NCI-H1694 treated with DMSO at 0.1 percent for 48 hours (cell line): ENCODE measurements at places on chromosomes 2 and 18.
A peak's percentile ranks its signal among the peaks of the same experiment; 100 is the strongest.

DNA sequence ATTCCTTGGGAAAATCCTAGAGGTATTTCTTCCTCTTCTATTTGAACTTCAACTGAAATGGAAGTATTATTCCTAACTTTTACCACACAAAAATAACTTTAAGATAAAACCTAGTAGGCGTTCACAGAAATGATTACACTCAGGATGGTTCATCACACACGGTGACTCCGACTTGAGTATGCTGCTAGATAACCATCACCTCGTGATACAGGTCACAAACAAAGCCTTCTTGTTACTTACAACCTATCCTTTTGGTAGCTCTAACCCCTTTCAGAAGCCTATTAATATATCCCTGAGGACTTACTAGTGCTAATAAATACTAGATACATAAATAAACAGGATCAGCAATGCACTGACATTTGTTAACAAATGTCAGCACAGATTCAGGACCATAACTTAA is 101.0 kb upstream of the DNER start:
- DNase-seq = no peak

DNA sequence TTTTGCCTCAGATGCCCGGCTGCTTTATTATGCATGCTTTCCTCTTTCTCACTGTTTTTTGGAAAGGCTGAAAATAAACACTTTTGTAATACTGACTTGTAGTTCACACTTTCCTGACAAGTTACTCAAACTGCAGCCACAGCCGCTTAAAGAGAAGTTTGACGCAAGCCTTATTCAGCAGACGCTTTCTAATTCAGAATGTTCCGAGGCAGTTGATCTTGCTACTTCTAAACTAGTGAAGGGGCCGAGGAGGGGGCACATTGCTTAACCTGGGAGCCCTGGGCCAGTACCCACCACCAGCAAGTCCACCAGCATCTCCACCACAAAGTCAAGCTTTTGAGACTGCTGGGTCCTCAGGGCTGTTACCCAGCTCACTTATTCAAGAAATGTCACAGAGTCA is 71.8 kb upstream of the SPRED2 start:
- DNase-seq = no peak

DNA sequence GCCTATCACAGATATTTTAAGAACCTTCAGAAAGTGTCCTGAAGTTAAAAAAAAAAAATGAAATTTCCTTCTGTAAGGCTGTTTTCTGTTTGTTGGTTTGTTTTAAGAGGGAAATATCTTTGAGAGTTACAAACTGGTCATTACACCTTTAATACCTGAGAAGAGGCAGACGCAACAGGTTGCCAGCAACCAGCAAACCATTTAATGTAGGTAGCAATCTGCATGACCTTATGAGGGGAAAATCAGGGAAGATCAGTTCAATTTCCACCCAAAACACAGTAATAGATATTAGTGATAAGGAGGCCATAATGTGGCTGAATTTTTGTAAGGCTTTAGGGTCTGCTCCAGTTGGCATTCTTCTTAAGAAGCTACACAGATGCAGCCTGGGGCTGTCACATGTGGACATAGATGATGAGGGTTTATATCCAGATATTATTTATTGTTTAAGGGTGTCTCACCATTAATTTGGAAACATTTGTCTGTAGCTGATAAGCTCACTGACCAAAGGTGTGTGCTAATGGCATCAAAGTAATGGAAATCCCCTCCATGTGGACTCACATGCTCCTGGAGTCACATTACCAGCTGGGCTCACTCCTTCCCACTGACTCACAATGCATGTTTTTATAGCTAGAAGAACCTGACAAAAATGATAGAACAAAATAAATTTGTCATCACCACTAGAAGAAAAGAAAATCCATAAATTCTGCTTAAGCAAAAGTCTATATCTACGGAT is 83.5 kb upstream of the DTNA start:
- DNase-seq = no peak

DNA sequence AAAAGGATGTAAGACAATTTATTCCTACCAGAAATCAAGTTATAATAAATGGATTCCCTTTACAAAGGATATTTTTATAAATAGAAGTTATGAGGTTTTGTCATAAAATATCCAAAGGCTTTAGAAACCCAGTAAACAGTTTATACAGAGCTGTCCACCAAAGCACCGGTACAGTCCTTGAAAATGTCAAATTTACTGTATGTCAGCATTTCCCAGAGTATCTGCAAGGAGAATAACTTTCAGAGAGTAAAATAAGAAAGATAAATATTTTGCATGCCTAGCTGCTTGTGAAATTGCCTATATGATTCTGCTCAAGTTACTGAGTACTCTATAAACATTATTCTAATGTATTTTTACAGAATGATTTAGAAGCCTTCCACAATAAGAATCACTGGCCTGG is 923.3 kb upstream of the DDX18 start:
- no peak for DNase-seq

GRCh38 chr2:214836568-214836967 is 27.1 kb upstream of the BARD1 start:
- DNase-seq = no peak

DNA sequence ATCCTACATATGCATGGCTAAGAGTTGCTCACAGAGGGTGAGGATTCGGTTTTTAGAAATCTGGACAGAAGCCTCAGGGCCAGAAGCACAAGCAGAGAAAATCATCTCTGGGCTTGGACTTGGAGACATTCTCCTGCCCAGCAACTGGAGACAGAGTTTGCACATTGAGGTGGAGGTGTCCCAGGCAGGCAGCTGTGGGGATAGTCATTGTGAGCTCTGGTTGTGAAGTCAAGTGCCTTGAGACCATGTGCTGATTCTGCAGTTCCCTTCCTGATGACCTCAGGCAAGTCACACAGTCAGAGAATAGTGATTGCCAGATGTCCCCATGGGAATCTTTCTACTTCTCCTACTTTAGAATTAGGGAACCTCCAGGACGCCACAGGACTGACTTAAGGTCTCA is 108.4 kb upstream of the LDAH start:
- DNase-seq = no peak

DNA sequence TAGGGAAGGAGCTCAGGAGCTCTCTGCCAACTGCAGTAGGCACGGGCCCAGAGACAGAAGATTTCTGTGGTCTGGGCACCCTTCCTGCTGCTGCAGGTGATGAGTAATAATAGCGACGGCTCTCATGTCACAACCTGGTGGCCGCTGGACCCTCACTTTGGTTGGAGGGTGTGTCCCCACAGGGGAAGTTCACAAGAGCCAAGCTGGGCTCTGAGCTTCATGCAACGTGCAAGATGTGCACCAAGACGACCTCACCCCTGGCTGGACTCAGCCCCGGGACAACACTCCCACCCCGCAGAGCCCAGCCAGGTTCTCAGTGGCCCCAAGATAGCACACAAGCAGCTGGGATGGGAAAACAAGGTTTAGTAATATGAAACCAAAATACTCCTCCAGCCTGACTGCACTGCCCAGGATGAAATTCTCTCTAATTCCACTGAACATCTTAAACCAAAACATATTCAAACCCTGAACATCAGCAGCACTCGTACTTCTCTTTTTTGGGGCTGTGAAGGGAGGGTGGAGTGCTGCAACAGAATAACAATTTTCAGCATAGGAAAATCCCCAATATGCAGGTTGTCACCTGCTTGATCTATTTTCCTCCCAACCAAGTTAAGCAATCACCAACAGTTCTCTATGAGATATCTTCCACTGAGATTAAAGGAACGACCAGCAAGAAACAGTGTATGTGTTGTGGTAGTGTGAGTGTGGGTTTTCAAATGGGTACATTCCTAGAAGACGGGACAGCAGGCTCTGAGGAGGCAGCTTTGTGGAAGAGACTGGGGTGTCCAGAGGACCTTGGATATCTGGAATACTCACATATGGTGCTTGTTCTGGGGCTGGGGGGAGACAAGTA is 26.5 kb downstream of the BCL2 start:
- no peak for DNase-seq

DNA sequence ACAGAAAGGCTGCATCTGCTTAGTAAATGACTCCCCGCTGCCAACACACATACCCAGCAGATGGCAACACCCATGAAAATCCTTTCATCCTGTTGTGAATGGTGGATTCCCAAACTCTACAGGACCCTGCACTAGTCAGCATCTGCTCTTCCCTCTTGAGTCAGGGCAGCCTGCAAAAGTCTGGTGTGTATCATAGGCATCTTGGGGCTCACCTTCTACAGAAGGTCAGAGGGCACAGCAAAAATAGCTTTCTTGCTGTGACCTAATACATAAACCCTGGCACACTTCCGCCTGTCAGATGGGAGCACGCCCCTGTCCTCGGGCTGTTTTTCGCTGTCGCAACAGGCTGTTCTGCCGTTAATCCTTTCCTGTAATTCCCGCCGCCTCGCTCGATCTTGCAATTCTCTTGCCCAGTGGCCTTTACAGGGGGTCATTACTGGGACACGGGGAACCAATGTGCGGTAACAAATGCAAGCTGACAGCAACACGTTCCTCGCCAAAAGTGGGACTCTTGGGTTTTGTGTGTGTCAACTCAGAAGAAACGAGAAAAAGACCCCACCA is 19.9 kb upstream of the SCYGR1 start:
- DNase-seq = peak; percentile 92

DNA sequence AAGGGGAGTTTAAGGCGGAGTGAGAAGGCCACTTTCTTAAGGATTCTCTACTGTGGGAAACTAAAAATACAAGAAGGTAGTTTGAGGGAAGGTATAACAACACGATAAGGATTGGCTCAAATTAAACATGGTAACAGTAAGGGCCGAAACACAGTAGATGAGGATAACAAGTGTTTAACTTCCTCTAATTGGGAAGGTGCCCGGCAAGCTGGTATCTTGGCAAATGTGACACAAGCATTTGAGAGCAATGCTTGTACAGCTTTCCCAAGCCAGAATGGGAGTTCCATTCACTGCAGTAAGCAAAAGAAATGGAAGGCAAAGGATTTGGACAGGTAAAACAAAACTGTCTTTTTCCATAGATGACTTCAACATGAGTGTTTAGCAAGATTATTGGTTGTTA is 19.8 kb downstream of the USP40 start:
- no peak for DNase-seq

DNA sequence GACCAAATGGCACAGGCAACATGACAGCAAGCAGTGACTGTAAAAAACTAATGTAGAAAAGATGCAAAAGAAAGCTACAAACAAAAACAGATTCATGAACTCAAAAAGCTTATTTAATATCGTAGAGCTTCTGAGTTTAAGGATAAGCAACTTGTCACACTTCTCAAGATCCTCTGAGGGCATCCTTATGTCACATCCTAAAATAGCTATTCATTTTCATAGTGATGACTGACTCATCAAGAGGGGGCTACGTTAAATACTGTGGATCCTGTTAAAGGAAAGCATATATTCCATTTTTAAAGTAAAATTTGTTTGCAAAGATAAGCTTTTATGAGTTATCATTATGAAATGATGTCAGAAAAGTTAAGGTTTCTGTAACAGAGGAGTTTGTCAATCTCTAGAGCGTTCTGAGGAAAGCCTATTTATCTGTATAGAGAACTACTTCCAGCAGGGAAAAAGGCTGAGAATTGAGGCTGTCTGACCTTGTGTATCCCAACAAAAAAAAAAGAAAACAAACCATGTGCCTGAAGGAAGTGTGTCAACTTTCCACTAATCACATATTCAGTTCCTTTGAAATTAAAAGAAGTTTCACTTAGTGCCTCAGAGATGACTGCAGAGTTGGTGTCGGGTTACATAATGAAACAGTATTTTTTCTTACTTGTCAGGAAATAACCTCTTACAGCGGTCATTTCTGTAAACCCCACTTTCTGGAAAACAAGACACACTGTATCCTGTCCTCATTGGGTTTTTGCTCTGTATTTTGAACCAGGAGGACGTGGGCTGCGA is 115.5 kb downstream of the ESCO1 start:
- no peak for DNase-seq

DNA sequence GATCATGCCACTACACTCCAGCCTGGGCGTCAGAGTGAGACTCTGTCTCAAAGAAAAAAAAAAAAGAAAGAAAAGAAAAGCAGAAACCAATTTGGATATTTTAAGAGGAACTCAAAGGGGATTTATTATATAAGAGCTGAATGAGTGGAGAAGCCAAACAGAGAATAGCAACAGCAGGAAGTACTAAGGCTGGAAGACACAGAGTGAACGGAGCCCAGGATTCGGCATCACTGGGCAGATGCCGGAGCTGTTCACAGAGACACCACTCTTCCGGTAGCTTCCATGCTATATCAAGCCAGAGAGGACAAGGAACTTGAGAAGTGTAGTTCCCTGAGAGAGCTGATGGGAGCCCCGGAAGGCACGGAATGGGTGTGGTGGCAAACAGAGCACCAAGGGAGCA is 47.0 kb upstream of the CABLES1 start:
- no peak for DNase-seq

- DNase-seq = no peak
Observed at GRCh38 chr18:8972116-8972515, 130.4 kb upstream of the NDUFV2 start.

DNA sequence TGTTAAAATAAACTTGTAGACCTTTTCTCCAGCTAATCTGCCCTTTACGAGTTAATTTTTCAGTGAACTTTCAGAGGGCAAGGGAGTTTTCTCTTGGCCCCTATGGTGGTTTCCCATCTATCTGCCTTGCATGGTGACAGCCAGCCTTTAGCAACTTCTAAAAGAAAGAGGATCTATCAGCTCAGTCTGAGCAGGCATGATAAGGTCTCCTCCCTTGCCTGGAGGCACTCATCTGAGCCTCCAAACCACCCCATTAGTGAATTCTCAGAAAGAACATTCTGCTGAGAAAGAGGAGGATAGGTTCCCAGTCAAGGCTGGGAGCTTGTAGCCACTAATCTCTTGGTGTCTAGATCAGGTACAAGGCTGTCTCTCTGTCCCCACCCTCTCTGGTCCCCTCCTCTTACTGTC is 10.7 kb upstream of the GYPC start:
- no peak for DNase-seq

DNA sequence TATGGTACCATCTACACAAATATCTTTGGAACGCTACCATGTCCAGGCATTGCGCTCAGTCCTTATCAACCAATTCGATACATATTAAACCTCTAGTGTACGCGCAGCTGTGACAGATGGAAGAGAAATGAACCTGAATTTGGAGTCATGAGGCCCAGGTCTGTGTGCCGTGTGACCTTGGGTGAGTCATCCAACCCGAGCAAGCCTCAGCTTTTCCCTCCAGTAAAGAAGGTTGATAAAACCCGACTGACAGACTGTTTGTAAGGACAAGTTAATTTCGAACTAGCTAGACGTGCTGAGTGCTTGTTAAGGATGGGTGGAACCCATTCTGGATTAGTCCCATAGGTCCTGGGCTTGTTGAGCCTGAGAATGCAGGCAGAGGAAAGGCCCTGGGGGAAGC is 28.2 kb downstream of the GREB1 start:
- no peak for DNase-seq

GRCh38 chr2:200221055-200221955 is 85.2 kb upstream of the SPATS2L start:
- DNase-seq = no peak

GRCh38 chr18:38198956-38199355 is 633.4 kb upstream of the CELF4 start:
- DNase-seq = no peak

- DNase-seq = no peak
Observed at GRCh38 chr2:128639693-128640092, 321.0 kb upstream of the HS6ST1 start.
